CD4-positive, alpha-beta T cell treated with Interleukin-6 at 100 ng/mL for 8 hours (primary cell): ENCODE measurements at places on chromosomes 16 and 17.

DNA sequence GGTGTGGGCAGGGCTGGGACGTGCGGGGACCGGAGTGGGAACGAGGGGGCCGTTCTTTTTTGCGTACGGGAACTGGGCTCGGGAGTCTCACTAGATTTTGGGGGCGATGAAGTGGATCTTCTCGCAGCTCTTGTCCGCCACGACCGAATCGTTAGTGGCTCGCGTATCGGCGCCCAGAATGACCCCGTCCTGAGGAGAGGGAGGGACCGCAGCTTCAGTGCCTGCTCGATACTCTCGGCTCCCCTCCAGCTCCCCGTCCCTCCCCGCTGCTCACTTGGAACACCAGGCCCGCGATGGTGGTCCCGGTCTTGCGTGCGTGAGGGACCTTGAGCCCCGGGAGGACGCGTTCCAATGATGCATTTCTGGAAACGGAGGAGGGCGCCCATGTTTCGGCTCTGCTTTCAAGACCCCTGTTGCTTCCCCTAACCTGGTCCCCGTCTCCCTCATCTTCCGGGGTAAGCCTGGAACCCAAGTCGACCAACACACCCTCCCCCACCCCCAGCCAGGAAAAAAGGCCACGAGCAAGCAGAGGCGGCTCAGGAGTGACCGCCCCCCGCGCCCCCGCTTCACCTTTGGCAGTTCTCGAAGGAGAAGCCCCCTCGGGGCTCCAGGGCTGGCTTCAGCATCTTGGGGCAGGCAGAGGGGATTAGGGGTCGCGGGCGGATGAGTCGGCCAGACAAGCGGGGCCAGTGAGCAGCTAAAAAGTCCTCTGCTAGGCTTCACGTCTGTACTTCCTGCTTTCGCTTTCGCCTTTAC is at the start of gene PSMB10:
TSS of gene PSMB10 (minus strand) at position 727 of the 756 bp plus-strand sequence. CDS start at position 626, 101 bp downstream.
- no peak for DNase-seq

GRCh38 chr17:63445571-63445953 is 544 bp downstream of the CYB561 start:
- DNase-seq = peak; percentile 39

- DNase-seq = no peak
These were observed 361.6 kb downstream of the WWOX start for GRCh38 chr16:78461087-78461486.

DNA sequence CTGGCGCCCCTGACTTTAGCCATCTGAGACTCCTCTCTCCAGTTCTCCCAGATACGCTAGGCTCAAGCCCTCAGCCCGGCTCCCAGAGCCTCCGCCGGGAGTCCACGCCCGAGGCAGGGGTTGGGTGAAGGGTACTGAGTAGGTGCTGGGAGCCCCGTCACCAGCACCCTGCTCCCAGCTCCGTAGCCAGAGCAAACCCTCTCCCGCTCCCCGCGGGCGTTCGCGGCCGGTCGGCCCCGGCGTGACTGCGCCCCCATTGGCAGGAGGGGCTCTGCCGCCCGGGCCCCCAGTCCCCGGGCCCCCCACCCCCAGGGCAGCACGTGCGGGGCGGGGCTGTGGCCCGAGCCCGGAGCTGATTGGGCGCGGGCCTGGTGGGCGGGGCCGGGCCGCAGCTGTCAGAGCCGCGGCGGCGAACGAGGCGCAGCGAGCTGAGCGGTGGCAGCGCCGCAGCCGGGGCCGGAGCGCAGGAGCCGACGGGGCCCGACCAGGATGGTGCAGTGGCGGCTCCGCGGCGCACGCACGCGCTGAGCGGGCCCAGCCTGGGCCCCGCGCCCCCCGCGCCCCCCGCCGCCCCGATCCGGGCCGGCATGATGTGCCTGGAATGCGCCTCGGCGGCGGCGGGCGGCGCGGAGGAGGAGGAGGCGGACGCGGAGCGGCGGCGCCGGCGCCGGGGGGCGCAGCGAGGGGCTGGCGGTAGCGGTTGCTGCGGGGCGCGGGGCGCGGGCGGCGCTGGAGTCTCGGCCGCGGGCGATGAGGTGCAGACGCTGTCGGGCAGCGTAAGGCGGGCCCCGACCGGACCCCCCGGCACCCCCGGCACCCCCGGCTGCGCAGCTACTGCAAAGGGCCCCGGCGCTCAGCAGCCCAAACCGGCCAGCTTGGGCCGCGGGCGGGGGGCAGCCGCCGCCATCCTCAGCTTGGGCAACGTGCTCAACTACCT is at the start of gene SPNS2:
TSS of gene SPNS2 (plus strand) at position 421 of the 937 bp plus-strand sequence. CDS start at position 588, 167 bp downstream.
- peak; percentile 41 for DNase-seq

DNA sequence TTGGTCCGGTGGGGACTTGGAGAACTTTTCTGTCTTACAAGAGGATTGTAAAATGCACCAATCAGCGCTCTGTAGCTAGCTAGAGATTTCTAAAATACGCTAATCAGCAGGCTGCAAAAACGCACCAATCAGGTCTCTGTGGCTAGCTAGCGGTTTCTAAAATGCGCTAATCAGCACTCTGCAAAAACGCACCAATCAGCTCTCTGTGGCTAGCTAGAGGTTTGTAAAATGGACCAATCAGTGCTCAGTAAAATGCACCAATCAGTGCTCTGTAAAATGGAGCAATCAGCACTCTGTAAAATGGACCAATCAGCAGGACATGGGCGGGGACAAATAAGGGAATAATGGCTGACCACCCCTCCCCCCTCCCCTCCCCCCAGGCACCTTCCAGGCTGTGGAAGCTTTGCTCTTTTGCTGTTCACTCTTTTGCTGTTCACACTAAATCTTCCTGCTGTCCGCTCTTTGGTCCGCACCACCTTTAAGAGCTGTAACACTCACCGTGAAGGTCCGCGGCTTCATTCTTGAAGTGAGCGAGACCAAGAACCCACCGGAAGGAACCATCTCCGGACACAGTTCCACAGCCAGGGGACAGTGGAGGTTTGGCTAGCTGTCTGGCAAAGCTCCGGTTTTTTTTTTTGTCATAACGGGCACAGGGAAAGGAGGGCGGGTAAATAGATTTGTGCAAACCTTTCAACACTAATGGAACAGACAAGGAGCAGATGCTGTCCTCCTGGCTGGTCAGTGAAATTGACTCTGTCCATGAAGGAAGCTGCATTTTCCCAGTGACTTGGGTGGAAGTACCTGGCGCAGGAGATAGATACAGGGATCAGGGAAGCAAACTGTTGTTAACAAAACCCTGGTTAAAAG is 8.3 kb downstream of the PITPNC1 start:
- no peak for DNase-seq

GRCh38 chr16:19307587-19308241 is 22.2 kb downstream of the CLEC19A start:
- no peak for DNase-seq

DNA sequence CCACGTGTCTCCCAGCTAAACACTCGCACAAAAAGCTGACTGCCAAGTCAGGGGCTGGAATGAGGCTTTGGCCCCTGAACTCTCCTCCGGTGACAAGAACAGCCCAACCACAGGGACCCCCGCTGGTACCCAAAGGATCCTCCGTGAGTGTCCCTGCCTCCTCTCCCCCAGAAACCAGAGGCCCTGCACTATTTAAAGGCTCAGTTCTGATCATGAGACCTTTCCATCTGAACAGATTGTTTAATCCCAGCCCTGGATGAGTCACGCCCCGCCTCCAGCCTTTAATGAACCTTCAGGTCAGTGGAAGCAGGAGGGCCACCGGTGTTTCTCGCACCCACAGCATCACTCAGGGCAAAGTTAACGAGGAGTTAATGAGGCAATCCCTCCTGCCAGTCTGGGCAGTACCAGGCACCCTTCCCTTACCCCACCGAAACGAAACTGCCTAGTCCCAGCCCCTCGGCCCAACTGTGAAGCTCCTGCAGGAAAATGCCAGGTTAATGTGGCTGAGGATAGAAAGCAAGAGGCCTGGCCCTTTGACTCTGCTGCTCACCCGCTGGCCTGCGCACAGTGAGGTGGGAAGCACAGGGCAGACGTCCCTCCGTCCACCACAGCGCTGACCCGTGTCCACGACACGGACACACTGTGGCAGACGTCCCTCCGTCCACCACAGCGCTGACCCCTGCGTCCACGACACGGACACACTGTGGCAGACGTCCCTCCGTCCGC is 32.4 kb downstream of the TIMM22 start:
- DNase-seq = no peak

DNA sequence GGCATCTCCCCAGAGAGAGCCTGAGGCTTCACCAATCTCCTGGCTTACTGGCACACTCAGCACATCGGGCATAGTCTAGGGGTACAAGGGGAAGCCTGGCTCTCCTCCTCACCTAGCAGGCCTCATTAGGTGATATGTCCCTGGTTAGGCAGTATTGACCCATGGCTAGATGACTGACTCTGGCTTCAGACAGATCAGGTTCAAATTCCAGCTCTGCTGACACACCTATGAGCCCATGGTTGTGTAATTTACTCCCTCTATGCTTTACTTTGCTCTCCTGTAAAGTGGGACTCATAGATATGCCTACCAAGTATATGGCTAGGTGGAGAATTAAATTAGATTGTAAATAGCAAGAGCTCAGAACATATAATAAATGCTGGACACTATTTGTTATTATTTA is 157.3 kb upstream of the IRX3 start:
- no peak for DNase-seq

- DNase-seq = no peak
These were observed 7.1 kb downstream of the CORO7 start for GRCh38 chr16:4409081-4409932.

- no peak for DNase-seq
These were observed 59.8 kb upstream of the RBFOX3 start for GRCh38 chr17:79670537-79671084.

- no peak for DNase-seq
These were observed 23.3 kb upstream of the CDRT4 start for GRCh38 chr17:15490634-15491261.

- no peak for DNase-seq
These were observed 208.7 kb downstream of the KCNJ2 start for GRCh38 chr17:70378076-70378475.

GRCh38 chr17:58066401-58066800 is 16.8 kb upstream of the DYNLL2 start:
- no peak for DNase-seq

- DNase-seq = no peak
These were observed 218.6 kb upstream of the CDH8 start for GRCh38 chr16:62254847-62255246.
